ENCODE measurements at places on chromosomes 6 and 20. TPM values are rescaled to one million over a fixed set of nuclear protein-coding genes. Genes with fewer than 3 reads are reported as not detected.

B3GALT4 gene
- total RNA-seq = 10.2 TPM

SSTR4 gene
- not detected for total RNA-seq

KIAA1755 gene
- total RNA-seq = 18.7 TPM

NKAIN2 gene
- 1.9 TPM for total RNA-seq

NOTCH4 gene
- 14.4 TPM for total RNA-seq

HDGFL1 gene
- total RNA-seq = not detected

OLIG3 gene
- not detected for total RNA-seq

KHDRBS2 gene
- total RNA-seq = 0.09 TPM

SUMO4 gene
- 0.51 TPM for total RNA-seq

NEDD9 gene
- total RNA-seq = 25.9 TPM

TAAR2 gene
- not detected for total RNA-seq

EPPIN gene
- not detected for total RNA-seq

ID4 gene
- total RNA-seq = 74.5 TPM

HSPA1B gene
- 168 TPM for total RNA-seq

SGK1 gene
- total RNA-seq = 50.4 TPM

ZSCAN23 gene
- 1.8 TPM for total RNA-seq

HMGCLL1 gene
- total RNA-seq = 2.7 TPM

SPATS1 gene
- not detected for total RNA-seq

SEMG1 gene
- total RNA-seq = not detected

TSPO2 gene
- total RNA-seq = not detected

ALDH5A1 gene
- total RNA-seq = 16.0 TPM

HLA-DQA1 gene
- total RNA-seq = 18.4 TPM

All from right cardiac atrium (tissue), 5 donors.